ENCODE measurements at places on chromosomes 7 and 10. TPM values are rescaled to one million over a fixed set of nuclear protein-coding genes. Genes with fewer than 3 reads are reported as not detected.

CCZ1B gene
- total RNA-seq, result 50.3 TPM

CHST15 gene
- 57.9 TPM for total RNA-seq

LBX1 gene
- not detected for total RNA-seq

SPDYE8 gene
- total RNA-seq, result not detected

PRKG1 gene
- total RNA-seq, result 92.9 TPM

PBLD gene
- 10.7 TPM for total RNA-seq

HMX2 gene
- 0.36 TPM for total RNA-seq
